ENCODE measurements at places on chromosomes 5 and 9. TPM values are rescaled to one million over a fixed set of nuclear protein-coding genes. Genes with fewer than 3 reads are reported as not detected.

Gene HRCT1
- not detected for total RNA-seq

Gene HACD4
- not detected for total RNA-seq

Gene ZCCHC10
- 32.9 TPM for total RNA-seq

Gene EQTN
- not detected for total RNA-seq

Gene IL4
- total RNA-seq, result not detected

Gene UBAC1
- 50.7 TPM for total RNA-seq

Gene GADD45G
- total RNA-seq, result 5.4 TPM

Gene CATSPER3
- total RNA-seq, result 0.61 TPM

GRCh38 chr5:132321109-132321721 lies 27.0 kb downstream of the SLC22A4 start:
- DNase-seq, result no peak
- H3K4me1 ChIP-seq, result peaks cover 13% of the 10 kb centered on the region
- H3K27me3 ChIP-seq, result no peaks in the 10 kb centered on the region
- no peak overlapping the region for H3K4me3 ChIP-seq
- no peak overlapping the region for H3K27ac ChIP-seq

DNA sequence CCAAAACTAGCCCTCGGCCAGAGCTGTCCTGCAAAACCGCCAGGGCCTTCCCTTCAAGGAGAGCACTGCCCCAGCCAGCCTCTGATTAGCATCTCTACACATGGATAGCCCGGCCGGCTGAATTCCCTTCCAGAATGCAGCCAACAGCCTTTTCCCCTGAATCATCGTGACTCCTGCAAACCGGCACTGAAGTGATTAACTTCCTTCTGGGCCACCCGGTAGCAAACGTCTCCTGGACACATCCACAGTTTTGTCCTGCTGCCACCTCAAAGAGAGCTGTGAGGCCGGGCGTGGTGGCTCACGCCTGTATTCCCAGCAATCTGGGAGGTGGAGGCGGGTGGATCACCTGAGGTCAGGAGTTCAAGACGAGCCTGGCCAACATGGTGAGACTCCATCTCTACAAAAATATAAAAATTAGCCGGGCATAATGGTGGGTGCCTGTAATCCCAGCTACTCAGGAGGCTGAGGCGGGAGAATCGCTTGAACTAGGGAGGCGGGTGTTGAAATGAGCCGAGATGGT lies 21.1 kb upstream of the EEIG1 start:
- H3K4me3 ChIP-seq, result no peak overlapping the region
- H3K36me3 ChIP-seq, result no peaks in the 10 kb centered on the region
- no peaks in the 10 kb centered on the region for H3K27me3 ChIP-seq
- DNase-seq, result peak; percentile 63
- H3K4me1 ChIP-seq, result peaks cover 9% of the 10 kb centered on the region

DNA sequence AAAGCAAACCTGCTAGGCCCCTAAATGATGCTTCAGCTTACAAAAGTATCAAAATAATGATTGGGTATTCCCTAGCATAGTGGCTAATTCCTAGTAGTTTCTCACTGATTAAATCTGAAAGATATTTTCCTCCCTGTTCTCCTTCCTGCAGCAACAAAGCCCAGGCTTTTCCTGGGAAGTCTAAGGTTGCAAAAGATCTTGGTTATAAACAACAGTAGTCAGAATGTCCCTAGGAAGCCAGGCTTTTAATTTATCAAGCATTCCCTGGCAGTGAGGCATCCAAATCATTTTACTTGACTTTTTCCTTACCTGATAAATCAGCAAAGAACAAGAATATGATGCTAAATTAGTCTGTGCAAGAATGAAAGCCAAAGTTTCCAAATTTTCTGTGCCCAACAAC lies 272.0 kb downstream of the PDE4D start:
- H3K27me3 ChIP-seq, result no peaks in the 10 kb centered on the region
- H3K4me3 ChIP-seq, result no peak overlapping the region
- no peak overlapping the region for H3K27ac ChIP-seq
- H3K4me1 ChIP-seq, result peaks cover 10% of the 10 kb centered on the region
- no peak for DNase-seq
- no peaks in the 10 kb centered on the region for H3K36me3 ChIP-seq

- no peaks in the 10 kb centered on the region for H3K36me3 ChIP-seq
- no peaks in the 10 kb centered on the region for H3K4me1 ChIP-seq
- no peak overlapping the region for H3K4me3 ChIP-seq
- no peak overlapping the region for H3K27ac ChIP-seq
Observed at GRCh38 chr5:80672140-80672736, 17.5 kb upstream of the DHFR start.

GRCh38 chr5:112973904-112974303 lies 2.7 kb upstream of the DCP2 start:
- DNase-seq, result peak; percentile 29
- H3K27me3 ChIP-seq, result no peaks in the 10 kb centered on the region
- H3K27ac ChIP-seq, result peak overlapping the region; percentile 75
- H3K36me3 ChIP-seq, result no peaks in the 10 kb centered on the region
- no peak overlapping the region for H3K4me3 ChIP-seq

DNA sequence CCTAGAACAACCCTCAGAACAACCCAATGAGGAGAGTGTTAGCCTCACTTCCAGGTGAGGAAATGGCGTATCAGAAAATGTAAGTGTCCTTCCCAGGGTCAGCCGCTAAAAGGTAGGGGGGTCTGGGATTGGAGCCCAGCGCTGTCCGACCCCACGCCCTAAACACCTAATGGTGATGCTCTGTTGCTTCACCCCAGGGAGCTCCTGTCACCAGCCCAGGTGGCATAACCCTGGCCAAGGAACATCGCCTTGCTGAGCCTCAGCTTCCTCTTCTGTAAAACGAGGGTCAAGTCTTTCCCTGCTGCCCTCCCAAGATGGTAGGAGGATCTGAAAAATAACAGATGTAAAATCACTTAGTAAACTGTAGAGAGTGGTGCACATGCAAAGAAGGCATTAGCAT lies 132.5 kb downstream of the PAX5 start:
- H3K27ac ChIP-seq, result no peak overlapping the region
- no peak overlapping the region for H3K4me3 ChIP-seq
- H3K27me3 ChIP-seq, result no peaks in the 10 kb centered on the region
- DNase-seq, result no peak
- H3K4me1 ChIP-seq, result no peaks in the 10 kb centered on the region

GRCh38 chr5:115624994-115625393 lies 842 bp downstream of the TMED7 start:
- no peaks in the 10 kb centered on the region for H3K27me3 ChIP-seq
- H3K4me3 ChIP-seq, result peak overlapping the region; percentile 65
- peaks cover 13% of the 10 kb centered on the region for H3K4me1 ChIP-seq
- peak overlapping the region; percentile 97 for H3K27ac ChIP-seq

- H3K4me3 ChIP-seq, result no peak overlapping the region
- H3K36me3 ChIP-seq, result no peaks in the 10 kb centered on the region
- H3K27ac ChIP-seq, result peak overlapping the region; percentile 41
- H3K27me3 ChIP-seq, result no peaks in the 10 kb centered on the region
- H3K4me1 ChIP-seq, result peaks cover 14% of the 10 kb centered on the region
Observed at GRCh38 chr5:34866989-34867471, 28.1 kb downstream of the TTC23L start.

- H3K27ac ChIP-seq, result no peak overlapping the region
- no peaks in the 10 kb centered on the region for H3K36me3 ChIP-seq
- H3K27me3 ChIP-seq, result no peaks in the 10 kb centered on the region
- H3K4me3 ChIP-seq, result no peak overlapping the region
- H3K4me1 ChIP-seq, result no peaks in the 10 kb centered on the region
Observed at GRCh38 chr9:80951675-80952074, 737.7 kb downstream of the TLE1 start.

- H3K4me3 ChIP-seq, result no peak overlapping the region
- H3K4me1 ChIP-seq, result no peaks in the 10 kb centered on the region
- DNase-seq, result no peak
- H3K27ac ChIP-seq, result no peak overlapping the region
- H3K27me3 ChIP-seq, result no peaks in the 10 kb centered on the region
Observed at GRCh38 chr5:171710451-171711024, 75.1 kb upstream of the SMIM23 start.

GRCh38 chr5:127746756-127747155 lies 43.6 kb downstream of the CCDC192 start:
- H3K27ac ChIP-seq, result no peak overlapping the region
- no peak overlapping the region for H3K4me3 ChIP-seq
- H3K27me3 ChIP-seq, result no peaks in the 10 kb centered on the region
- H3K4me1 ChIP-seq, result no peaks in the 10 kb centered on the region
- no peaks in the 10 kb centered on the region for H3K36me3 ChIP-seq
- no peak for DNase-seq

DNA sequence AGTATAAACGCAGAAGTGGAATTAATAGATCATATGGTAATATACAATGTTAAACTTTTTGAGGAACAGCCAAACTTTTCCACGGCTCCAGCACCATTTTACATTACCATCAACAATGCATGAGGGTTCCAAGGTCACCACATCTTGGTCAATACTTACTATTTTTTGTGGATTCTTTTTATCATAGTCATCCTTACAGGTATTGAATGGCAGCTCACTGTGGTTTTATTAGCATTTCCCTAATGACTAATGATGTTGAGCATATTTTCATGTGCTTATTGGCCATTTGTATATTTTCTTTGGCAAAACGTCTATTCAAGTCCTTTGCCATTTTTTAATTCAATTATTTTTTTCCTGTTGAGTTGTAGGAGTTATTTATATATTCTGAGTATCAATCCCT lies 14.1 kb upstream of the RAPGEF6 start:
- peaks cover 1% of the 10 kb centered on the region for H3K36me3 ChIP-seq
- no peak for DNase-seq
- no peak overlapping the region for H3K27ac ChIP-seq
- no peaks in the 10 kb centered on the region for H3K27me3 ChIP-seq

DNA sequence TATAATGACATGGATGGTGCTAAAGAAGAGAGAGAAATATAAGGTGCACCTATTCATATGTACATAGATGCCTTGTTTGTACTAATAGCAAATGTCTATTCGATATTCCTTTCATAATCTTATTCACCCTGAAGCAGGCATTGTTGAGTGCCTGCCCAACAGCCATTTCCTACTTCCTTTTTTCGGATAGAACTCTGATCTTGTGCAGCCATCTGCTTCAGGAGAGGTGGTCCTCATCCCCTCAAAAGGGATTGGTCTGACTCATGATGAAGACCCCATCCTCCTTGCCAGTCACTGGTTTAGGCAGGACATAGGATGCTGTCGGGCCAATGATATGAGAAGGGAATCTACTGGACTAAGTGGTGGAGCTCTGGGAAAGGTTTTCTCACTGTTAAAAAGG lies 8.4 kb upstream of the RANBP3L start:
- H3K27ac ChIP-seq, result no peak overlapping the region
- DNase-seq, result no peak
- H3K27me3 ChIP-seq, result no peaks in the 10 kb centered on the region
- no peak overlapping the region for H3K4me3 ChIP-seq
- peaks cover 15% of the 10 kb centered on the region for H3K4me1 ChIP-seq

- no peaks in the 10 kb centered on the region for H3K27me3 ChIP-seq
- no peak overlapping the region for H3K27ac ChIP-seq
- no peak overlapping the region for H3K4me3 ChIP-seq
- H3K4me1 ChIP-seq, result no peaks in the 10 kb centered on the region
Observed at GRCh38 chr9:129126749-129127618, 15.8 kb downstream of the PTPA start.
